ENCODE measurements at places on chromosomes 1 and 21.

DNA sequence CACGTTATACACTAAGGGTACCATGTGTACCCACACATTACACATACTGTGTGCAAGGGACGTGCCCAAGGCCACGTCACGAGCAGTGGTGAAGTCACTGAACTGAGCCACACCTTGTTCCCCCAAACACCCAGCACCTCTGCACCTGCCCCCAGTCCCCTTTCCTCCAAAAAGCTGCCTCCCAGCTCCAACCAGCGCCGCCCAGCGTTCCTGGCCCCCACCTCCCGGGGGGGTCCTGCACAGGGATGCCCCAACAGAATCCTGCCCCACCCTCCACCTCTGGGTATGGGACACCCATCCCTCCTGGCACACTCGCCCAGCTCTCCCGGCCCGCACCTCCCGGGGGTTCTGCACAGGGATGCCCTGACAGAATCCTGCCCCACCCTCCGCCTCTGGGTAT lies 54.1 kb downstream of the CHD5 start:
- no peak for DNase-seq

DNA sequence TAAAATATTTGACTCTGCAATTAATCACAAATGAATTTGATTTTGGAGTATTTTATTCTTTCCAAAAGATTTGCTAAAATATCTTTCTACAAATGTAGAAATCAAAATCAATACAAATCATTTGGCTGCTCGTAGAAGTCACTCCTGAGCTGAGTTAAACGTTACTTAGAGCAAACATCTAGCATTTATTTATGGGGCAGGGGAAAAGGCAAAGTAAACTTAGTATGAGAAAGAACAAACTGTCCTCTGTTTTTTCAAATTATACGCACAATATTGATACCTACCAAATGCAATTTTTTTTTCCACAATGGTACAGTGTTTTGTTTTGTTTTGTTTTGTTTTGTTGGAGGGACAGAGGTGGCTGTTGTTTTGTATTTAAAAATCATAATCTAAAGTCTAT lies 233.8 kb downstream of the TTLL7 start:
- DNase-seq: no peak

DNA sequence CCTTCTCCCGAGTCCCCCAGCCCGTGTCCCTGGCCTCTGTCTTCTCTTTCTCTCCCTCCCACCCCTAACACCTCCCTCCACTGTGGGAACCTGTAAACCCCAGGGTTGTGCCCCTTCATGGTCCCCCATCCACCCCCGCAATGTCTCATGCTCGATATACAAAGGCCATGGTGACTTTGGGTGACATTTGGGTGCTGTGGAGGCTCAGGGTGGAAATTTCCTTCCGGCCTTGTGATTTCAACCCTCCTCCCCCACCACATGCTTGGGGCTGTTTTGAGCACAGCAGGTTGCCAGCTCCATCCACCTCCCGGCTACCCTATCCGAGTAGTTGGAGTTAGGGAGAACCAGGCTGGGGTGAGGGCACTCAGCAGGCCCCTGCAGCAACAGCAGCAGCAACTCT lies 25.7 kb upstream of the VPS13D start:
- DNase-seq: no peak

DNA sequence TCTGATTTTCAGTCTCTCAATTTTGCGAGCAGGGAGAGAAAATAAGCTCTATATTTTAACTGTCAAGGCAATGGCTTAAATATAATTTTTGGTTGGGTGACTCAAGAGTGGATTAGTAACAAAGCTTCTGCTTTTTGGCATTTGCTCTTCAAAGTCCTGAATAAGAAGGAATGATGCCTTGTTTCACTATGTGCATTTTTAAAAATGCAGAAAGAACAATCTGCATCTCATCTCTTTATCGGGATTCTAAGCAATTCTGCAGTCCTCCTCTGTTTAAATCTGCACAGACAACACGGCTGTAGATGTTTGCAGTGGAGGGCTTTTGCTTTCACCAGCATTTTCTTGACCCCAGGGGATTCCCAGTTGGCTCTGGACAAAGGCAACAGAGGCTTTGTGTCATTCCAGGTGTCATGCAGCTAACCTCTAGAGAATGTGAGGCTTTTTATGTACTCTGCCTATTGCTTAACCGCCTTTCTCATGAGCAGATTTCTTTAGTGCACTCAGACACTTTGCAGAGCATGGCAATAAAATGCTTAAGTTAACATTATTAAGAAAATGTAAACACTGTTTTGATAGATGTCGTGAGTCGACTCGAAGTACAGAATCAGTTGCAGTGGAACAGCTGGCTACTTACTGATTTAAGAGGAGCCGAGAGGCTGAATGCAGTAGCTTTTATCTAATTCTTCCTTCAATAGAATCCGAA lies 783.2 kb upstream of the NEGR1 start:
- DNase-seq: no peak

Measured in coronary artery (tissue), 2 donors.